ENCODE measurements at places on chromosomes 16 and 17. TPM values are rescaled to one million over a fixed set of nuclear protein-coding genes. Genes with fewer than 3 reads are reported as not detected.

ATP2C2 gene
- not detected for total RNA-seq

NPW gene
- total RNA-seq = 4.9 TPM

NUP93 gene
- total RNA-seq = 60.2 TPM

PRSS27 gene
- total RNA-seq = 6.3 TPM

C17orf67 gene
- total RNA-seq = 3.5 TPM

TBC1D3C gene
- 3.4 TPM for total RNA-seq

NKD1 gene
- 0.29 TPM for total RNA-seq

NAA38 gene
- 70.2 TPM for total RNA-seq

GLOD4 gene
- total RNA-seq = 59.0 TPM

MEIOB gene
- total RNA-seq = not detected

ZFP3 gene
- total RNA-seq = not detected

HS3ST2 gene
- 0.17 TPM for total RNA-seq

PLLP gene
- 6.1 TPM for total RNA-seq

KRT33A gene
- not detected for total RNA-seq

GNGT2 gene
- not detected for total RNA-seq

WFDC1 gene
- not detected for total RNA-seq

KLHL10 gene
- not detected for total RNA-seq

CLEC18C gene
- total RNA-seq = 0.21 TPM

SLC38A8 gene
- total RNA-seq = not detected

GALR2 gene
- not detected for total RNA-seq

ALOX15 gene
- not detected for total RNA-seq

NOB1 gene
- 73.3 TPM for total RNA-seq

MMP28 gene
- 22.3 TPM for total RNA-seq

ARL5C gene
- not detected for total RNA-seq

SCGB1C2 gene
- not detected for total RNA-seq

NPIPB6 gene
- total RNA-seq = 1.6 TPM

HES7 gene
- total RNA-seq = 5.9 TPM

HOXB2 gene
- total RNA-seq = 3.0 TPM

MPP2 gene
- not detected for total RNA-seq

CD7 gene
- 0.71 TPM for total RNA-seq

KATNIP gene
- 21.3 TPM for total RNA-seq

HYDIN gene
- not detected for total RNA-seq

CX3CL1 gene
- not detected for total RNA-seq

PITPNM3 gene
- total RNA-seq = 30.6 TPM

GDPD3 gene
- total RNA-seq = 1.5 TPM

ADAP2 gene
- 2.2 TPM for total RNA-seq

GOT2 gene
- 86.8 TPM for total RNA-seq

ZDHHC7 gene
- 54.5 TPM for total RNA-seq

ITGAD gene
- not detected for total RNA-seq

MRM1 gene
- 10.0 TPM for total RNA-seq

ORC6 gene
- total RNA-seq = 23.2 TPM

SLC25A10 gene
- 5.1 TPM for total RNA-seq

DDX28 gene
- total RNA-seq = 11.7 TPM

NPEPPS gene
- total RNA-seq = 78.4 TPM

CLEC18A gene
- total RNA-seq = 0.28 TPM

ANKRD13B gene
- 17.9 TPM for total RNA-seq

TMEM238L gene
- total RNA-seq = not detected

KSR1 gene
- 10.2 TPM for total RNA-seq

Data from MCF 10A (cell line).